ENCODE measurements at places on chromosomes 7 and 10.
A peak's percentile ranks its signal among the peaks of the same experiment; 100 is the strongest.

- no peak for DNase-seq
These were observed 574.6 kb downstream of the GALNT17 start for GRCh38 chr7:71706597-71706975.

- no peak for DNase-seq
These were observed 139.0 kb downstream of the MGMT start for GRCh38 chr10:129605986-129606518.

DNA sequence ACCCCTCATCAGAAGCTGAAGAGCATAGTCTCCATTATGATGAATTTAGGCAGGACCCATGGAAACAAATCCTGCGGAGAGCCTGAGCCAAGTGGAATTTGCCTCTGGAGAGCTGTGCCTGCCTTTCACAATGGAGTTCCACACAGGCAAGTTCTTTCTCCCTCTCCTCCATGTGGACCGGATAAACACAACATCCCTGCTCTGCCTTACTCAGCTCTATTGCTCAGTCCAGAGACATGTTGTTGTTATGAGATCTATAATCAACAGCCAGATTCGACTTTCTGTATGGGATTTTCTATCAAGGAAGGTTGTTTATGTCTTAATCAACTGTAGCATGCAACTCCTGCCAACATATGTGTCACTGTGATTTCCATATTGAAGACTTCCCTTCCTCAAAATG is 59.5 kb upstream of the ELMO1 start:
- DNase-seq, result no peak

DNA sequence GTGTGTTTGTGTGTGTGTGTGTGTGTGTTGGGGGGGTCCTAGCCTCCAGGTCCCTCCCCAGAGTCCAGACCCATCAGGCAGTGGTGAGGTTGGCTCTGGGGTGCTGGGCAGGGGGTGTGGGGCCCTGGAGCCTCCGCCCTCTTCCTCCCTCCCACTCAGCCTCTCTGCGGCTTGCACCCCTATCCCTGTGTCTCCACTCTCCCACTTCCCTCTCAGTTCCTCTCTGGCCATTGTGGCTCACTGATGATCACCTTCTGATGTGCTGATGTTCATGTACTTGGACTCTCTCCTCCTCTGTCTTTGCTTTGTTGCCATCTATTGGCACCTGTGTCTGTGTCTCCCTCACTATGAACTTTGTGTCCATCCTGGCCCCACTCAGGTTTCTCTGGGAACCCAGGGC is 298.7 kb downstream of the ZEB1 start:
- DNase-seq, result peak; percentile 52

DNA sequence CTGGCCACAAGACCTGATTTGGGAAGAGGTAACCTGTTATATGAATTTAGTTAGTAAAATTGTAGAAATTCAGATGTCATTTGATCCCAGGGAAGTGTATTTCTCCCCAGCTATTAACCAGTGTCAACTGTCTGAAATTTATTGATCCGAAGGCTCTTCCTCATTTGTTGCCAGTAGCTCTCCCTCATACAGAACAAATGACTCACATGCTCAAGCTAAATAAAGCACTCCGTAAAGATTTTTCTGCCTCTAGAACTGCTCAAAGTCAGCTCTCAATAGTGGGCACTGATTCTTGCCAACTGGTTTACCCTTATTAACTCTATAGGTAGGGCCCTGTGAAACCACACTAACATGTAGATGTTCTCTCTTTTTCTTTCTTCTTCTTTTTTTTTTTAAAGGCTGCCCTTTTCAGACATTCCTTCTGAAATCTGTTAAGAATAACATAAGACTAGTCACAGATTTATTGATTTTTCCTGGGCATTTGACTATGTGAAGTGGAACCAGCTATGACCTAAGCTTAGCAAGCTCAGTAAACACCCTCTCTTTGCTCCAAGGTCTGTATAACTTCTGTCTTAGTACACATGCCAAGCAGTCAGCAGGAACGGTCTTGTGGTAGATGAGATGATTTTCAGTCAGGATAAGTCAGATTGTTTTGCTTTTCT is 21.8 kb downstream of the RPA3 start:
- DNase-seq, result no peak

GRCh38 chr7:142231716-142232115 is 26.1 kb downstream of the PRSS58 start:
- DNase-seq, result peak; percentile 13

DNA sequence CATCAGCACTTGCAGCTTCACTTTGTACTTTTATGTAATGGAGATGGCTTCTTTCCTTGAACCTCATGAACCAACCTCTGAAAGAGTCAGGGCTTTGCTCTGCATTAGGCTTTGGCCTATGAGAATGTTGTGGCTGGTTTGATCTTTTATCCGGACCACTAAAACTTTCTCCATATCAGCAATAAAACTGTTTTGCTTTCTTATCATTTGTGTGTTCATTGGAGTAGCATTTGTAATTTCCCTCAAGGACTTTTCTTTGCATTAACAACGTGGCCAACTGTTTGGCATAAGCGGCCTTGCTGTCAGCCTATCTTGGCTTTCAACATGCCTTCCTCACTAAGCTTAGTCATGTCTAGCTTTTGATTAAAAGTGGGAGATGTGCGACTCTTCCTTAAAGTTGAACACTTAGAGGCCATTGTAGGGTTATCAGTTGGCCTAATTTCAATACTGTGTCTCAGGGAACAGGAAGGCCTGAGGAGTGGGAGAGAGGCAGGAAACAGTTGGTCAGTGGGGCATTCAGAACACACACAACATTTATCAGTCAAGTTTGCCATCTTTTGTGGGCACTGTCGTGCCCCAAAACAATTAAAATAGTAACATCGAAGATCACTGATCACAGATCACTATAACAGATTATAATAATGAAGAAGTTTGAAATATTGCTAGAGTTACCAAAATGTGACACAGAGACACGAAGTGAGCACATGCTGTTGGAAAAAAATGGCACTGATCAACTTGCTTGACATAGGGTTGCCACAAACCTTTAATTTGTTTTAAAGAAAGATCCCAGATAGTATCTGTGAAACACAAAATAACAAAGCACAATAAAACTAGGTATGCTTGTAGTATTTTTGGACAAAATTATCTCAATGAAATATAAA is 64.7 kb downstream of the NRF1 start:
- DNase-seq, result no peak

- DNase-seq, result no peak
These were observed 247.0 kb upstream of the HABP2 start for GRCh38 chr10:113305871-113306270.

DNA sequence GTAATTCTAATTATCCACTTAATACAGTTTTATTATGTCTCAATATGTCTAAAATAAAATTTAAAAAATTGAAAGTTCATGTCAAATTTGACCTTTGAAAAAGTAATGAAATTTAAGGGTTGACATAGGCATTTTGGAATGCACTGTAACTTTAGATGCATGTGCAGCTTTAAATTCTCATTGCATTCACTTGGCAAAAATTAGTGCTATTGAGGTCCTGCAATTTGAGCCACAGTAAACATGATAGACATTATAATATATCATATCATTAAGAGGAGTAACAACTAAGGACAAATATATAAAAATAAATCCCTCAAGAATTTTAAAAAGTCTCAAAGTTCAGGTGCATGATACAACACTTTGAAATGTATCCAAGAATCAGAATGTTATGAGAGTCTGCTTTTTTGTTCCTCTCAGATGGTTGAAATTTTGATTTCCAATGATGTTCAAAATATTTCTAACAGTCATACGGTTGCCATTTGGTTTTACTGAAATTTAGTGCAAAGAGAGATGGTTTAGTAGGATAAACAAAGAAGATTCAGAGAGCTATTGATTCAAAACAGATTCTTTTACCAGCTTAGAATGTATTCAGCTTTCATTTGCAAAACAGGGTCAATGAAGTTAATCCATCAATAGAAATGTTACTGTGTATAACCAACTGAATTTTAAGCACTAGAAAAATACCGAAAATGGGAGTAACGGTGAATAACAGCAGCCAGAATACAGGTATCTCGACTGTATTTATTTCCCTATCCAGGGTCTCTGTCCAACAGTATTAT is 71.8 kb downstream of the SEMA3A start:
- DNase-seq, result no peak

GRCh38 chr7:18471476-18472160 is 23.9 kb upstream of the HDAC9 start:
- no peak for DNase-seq

DNA sequence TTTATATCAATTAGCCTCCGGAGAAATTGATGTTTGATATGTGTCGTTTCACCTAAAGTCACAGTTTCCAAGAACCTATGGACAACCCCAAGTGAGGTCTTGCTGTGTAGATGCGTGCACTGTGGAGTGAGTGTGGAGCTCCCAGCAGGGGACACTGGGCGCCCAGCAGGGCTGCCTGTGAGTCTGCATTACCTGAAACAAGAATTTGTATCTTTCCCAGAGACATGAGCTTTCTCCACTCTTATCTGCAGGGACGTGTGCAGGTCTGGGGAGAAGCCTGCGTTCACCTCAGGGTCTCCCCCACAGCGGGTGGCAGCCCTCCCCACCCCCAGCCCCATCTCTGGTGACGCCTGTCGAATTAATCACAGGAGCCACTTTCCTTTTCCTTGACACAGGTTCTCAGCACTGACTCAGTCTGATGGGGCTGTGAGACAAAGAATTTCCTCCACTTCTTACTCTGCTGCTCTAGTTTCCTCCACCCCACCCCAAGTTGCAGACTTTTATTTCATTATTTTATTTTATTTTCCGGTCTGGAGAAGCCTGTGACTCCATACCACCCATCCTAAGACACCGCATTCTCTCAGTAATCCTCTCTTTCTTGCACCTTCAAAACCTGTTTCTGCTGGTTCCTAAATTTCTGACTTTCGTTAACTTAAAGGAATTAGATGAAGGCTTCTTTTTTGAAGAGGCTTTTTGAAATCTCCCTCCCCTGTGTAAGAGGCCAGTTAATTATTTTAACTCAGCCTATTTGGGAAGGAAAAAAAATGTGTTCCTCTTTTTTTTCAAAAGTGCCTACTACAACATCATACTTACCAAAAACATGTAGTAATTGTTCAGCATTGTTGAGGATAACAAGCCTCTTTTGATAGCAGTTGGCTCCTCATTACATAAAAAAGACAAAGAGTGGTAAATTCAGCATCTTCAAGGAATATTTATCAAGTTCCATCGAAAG is 17.0 kb upstream of the INSIG1 start:
- peak; percentile 60 for DNase-seq

- DNase-seq, result no peak
These were observed 52.9 kb downstream of the HK1 start for GRCh38 chr10:69331161-69331560.

Measured in inflammatory macrophage treated with lipopolysaccharide for 4 hours (primary cell).